CD4-positive, alpha-beta T cell treated with Interleukin-15 for 4 hours (primary cell): ENCODE measurements at places on chromosomes 7 and 10.

DNA sequence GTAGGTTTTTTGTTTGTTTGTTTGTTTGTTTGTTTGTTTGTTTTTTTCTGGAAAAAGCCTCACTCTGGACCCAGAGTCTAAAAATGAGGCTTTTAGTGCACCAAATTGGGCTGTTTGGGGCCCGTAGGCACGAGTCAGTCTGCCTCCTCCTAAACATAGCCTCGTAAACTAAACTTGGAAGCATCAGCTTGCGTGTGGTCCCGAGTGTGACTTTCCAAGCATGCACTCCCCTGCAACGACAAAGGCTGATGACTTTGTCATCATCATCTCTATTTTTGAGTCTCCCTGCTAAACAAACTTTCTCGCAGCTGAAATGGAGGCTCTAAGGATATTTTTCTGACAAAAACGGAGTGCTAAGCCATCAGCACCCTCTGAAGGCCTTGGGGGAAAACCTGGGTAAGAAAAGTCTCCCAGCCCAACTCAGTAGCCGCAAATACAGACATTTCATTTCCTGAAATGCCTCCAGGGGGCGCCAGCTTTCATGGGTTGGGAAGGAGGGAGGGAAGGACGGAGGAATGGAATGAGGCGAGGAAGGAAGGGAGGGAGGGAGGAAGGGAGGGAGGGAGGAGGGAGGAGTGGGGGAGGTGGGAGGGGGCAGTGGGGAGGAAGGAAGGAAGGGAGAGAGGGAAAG is 245.9 kb downstream of the KCNMA1 start:
- DNase-seq: no peak

GRCh38 chr7:50711271-50712175 is 71.2 kb downstream of the GRB10 start:
- no peak for DNase-seq

DNA sequence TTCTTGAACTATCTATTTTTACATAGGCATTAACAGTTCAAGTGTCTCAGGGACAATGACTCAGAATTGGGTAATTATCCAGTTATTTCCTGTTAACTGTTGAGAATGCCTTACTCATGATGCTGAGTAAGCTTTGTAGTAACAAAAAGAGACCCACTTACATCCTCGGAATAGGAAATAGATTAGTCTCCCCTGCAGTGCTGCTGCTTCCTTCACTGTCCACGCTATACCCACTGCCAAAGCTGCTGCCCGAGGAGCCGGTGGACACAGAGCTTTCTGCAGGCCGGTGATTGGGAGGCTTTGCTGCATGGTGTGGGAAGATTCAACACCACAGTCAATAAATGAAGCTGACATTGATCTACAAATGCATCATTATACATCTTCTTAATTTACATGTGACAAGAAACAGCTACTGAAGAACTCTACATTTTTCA is 357.1 kb downstream of the PCLO start:
- DNase-seq: no peak

GRCh38 chr10:61589547-61590243 is 73.0 kb upstream of the CABCOCO1 start:
- DNase-seq: no peak

- DNase-seq: no peak
These were observed 68.9 kb upstream of the DNAAF5 start for GRCh38 chr7:657565-658119.

DNA sequence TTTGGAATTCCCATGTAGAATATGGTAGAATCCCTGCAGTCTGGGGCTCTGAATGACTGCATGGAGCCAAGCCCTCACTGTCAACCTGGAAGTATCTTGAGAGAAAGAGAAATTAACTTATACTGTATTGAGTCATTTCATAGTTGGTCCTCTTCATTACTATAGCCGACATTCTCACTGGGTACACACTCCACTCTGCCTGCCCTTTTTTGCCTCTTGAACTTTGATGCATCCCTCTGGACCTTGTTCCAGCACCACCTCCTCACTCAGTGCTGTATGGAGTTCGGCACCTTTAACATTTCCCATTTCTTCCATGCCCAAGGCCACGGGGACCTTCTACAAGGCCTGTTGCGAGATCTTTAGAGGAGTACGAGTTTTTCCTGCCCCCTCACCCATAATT is 4.6 kb upstream of the ARHGAP22 start:
- DNase-seq: no peak

DNA sequence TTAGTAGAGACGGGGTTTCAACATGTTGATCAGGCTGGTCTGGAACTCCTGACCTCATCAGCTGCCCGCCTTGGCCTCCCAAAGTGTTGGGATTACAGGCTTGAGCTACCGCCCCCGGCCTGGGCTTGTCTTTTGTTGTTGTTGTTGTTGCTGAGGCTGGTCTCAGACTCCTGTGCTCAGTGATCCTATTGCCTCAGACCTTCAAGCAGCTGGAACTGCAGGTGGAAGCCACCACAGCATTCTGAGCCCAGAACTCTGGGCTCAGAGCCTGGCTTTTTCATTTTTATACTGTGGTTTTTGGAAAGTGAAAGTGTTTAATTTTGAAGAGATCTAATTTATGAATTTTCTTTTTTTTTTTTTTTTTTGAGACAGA is 16.2 kb upstream of the DNAJB6 start:
- DNase-seq: no peak

GRCh38 chr10:124324451-124324850 is 94.3 kb downstream of the OAT start:
- no peak for DNase-seq

GRCh38 chr10:131786756-131787605 is 113.8 kb upstream of the PPP2R2D start:
- DNase-seq: peak; percentile 4
